Activated CD4-positive, alpha-beta T cell treated with anti-CD3 and anti-CD28 coated beads, Interleukin-2, amount 10 ng/mL, durations not matched to agents 7 days and 5 days (primary cell): ENCODE measurements at places on chromosomes 3 and 15.

DNA sequence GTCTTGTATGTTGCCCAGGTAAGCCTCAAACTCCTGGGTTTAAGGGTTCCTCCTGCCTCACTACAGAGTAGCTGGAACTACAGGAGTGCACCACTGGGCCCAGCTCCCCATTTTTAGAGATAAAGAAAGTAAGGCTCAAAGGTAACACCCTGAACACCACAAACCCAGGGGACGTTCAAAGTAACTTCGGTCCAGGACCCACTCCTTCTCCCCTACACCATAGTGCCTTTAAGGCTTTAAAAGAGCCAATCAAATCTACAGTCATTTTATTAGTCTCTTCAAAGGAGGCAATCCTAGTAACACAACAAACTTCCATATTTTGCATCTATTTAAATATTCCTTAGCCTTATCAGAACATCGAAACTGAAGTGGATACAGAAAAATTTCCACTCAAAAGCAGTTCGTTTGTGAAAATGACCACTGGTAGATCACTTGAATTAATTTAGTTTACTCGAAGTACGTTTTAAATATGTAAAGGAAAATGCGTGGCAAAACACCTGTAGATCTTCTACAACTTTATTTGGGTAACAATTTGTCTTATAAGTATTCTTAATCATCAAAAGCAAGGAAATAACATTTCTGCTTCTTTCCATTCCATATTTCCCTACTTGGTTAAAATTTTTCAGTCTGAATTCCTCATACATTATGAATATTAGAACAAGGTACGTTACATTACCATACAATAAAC is 1.8 kb downstream of the STAG1 start:
- DNase-seq: peak; percentile 29

- DNase-seq: no peak
Observed at GRCh38 chr3:98008855-98009254, 26.3 kb downstream of the GABRR3 start.

DNA sequence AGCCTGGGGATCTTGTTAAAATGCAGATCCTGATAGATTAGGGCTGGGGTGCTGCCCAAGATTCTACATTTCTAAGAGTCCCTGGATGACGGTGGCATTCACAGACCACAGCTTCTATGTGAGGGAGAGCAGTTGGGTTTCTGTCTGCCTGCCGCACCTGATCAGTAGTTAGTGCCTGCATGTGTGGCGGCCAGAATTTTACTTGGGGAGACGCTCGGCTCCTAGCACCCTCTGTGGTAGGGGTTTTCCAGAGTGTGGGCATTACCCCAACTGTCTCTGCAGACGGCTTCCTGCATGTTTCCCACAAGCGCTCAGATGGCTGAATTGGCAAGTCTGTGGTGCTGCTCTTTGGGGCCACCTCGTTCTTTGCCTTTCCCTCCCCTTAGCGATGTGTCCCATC is 8.3 kb downstream of the GHRL start:
- no peak for DNase-seq

DNA sequence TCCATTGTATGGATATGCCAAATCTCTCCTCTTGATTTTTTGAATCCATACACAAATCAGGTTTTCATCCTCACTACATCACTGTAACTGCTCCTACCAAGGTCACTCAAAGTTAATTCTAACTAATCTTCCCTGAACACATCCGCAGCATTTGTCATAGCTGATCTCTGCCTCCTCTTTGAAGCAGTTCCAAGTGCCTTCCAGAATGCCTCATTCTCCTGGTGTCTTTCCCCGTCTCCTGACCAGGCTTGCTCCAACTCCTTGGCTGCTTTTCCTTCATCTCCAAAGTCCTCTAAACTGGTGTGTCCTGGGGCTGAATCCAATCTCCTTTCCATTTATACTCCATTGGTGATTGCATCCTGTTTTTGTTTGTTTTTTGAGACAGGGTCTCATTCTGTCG is 26.8 kb downstream of the KLHDC8B start:
- no peak for DNase-seq
